Heart left ventricle (tissue), 16 donors: ENCODE measurements at places on chromosomes 2 and 18.

DNA sequence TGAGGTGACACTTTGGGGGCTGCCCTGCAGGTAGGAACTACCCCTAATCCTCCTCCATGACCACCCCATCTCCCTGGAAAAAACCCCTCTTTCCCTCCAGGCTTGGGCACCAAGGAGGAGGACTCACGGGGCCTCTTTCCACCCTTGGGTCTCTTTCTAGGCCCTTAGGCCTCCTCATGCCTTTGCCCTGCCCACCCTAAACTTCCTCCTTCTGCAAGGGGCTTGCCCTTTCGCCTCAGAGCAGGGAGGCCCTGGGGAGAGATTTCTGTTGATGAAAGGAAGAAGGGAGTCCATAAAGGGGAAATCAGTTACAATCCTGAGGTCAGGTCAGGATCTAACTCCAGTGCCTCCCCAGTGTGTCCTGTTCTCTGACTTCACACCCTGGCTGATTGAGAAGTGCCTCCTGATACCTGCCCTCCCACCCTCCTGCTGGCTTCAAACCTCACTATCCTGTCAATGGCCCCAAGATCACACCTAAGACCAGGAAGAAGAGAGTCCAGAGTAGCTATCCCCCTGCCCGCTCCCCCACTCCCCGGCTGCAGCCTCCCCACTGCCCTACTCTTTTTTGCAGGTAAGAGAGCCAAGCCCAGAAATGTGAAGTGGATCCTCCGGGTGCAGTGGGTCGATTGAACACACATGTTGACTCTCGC is 16.7 kb upstream of the TNS1 start:
- no peak for DNase-seq

- DNase-seq, result no peak
Observed at GRCh38 chr2:37555457-37555856, 116.0 kb downstream of the CDC42EP3 start.

DNA sequence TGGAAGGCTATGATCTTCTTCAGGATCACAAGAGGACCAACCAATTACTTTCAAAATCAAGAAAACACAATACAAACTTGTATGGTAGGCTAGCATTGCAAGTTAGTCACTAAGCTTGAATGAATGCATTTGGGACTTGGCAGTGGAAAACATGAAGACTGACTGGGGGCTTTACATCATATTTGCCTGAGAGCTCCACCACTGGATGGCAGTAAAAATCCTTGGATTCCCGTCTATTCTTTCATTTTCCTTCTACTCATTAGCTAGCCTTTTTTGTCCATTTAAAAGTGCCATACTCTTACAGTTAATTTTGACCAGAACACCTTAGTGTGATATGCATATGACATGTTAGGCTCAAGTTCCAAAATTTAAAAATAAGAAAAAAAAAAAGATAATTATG is 63.5 kb upstream of the RASGRP3 start:
- peak; percentile 28 for DNase-seq

GRCh38 chr2:234953116-234954031 is 1.6 kb downstream of the SH3BP4 start:
- no peak for DNase-seq

GRCh38 chr2:104867813-104868504 is 14.0 kb downstream of the POU3F3 start:
- no peak for DNase-seq

GRCh38 chr18:49094979-49095632 is 144.3 kb upstream of the SMAD7 start:
- DNase-seq, result no peak

DNA sequence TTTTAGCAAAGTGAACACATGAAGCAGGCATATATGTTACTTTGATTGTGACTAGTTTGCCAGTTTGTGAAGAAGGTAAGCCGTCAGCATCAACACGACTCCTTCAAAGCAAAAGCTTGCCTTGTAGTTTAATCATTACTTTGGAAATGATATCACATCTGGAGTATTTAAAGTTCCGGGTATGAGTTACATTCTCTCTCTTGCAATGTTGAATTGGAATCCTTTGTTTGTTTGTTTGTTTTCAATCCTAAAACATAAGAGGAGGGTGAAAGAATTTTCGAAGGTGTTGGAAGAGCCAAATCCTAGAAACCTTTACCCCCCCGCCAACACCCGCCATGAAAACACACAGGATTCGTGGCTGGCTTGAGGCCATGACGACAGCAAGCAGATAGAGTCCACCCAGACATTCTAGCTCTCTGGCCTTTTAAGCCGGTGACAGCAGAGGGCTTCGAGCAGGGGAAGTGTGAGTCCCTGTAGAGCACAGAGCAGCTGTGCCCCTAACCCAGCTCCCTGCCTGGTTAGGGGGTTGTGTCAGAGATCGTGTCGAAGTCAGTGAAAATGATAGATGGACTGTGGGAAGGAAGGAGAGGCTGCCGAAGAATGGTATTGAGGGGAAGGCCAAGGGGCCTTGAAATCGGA is 103.8 kb upstream of the SMIM21 start:
- no peak for DNase-seq

DNA sequence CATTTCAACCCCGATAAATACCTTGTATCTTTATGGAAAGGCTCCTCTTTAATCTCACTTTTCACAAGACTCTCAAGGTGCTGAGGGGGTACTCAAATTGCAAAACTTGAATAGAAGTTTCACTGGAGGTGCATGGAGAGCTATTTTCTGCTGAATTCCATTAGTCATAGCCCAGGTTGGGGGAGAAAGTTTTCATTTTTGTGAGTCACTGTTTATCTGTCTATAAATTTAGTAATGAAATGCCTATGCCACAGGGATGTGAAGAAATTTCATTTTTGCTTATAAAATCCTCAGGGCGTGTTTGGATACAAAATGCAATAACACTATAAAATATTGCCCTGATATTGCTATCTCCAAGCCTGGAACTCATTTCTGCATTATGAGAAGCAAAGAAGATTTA is 346.3 kb downstream of the LRATD1 start:
- no peak for DNase-seq

DNA sequence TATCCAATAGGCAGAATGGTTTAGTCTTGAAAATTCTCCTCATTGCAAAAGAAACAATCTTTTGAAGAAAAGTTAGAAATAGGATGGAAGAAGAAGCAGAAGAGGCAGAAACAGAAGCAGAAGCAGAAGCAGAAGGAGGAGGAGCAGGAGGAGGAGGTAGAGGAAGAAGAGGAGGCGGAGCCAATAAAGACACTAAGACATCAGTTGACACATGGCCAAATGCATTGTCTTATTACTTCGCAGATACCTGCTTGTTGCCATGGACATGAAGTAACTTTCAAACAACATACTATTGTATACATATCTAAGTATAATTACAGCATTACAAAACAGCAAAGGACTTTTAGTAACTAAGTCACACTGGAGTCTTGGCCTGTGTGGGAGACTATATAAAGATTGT is 606.3 kb downstream of the METTL4 start:
- DNase-seq, result no peak

DNA sequence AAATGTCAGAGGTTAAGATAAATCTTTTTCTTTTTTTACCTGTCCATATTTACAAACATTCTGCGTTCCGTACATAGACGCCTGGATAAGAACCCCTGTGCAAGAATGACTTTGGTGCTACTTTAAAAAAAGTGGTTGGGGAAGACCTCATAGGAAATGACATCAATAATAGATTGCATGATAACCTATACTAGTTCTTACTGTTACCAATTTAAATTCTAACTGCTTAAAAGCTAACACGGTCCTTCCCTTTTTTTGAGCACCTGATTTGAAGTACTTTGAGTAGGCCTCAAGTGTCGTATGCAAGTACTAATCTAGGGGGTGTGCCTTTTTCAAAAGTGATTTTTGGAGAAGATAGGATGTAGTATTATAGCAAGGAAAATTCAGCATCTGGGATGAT is 2.1 kb downstream of the SLC39A10 start:
- DNase-seq, result no peak

DNA sequence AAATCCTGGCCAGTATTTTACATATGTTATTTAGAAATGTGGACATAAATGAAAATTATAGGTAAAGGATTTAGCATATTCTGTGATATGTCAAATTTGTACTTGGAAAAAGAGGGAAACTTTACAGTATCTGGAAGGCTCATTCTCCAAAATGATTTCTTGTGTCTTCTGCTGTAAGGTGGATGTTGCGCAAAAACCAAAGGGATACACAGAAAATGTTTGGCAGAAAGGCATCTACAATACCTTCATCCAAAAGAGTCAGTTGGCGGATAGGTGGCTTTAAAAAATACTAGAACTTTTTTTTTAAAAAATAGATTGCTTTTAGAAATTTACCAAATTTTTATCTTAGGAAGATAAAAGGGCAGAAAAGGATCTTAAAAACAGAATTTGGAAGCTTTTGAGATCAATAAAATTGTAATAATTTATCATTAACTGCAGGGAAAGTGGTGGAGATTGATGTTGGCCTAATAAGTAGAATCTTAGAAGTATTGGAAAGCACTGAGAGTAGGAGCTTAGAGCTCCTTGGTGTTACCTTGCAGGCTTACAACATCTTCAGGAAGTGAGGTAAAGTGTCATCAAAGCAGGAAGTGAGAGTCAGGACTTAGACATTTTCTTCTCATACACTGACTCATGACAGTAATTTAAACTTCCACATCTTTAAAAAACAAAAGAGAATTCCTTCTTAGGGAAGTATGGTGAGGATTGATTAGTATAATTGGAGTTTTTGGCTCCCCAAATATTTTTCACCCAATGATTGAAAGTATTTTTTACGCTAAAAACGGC is 2.1 kb downstream of the NABP1 start:
- no peak for DNase-seq

DNA sequence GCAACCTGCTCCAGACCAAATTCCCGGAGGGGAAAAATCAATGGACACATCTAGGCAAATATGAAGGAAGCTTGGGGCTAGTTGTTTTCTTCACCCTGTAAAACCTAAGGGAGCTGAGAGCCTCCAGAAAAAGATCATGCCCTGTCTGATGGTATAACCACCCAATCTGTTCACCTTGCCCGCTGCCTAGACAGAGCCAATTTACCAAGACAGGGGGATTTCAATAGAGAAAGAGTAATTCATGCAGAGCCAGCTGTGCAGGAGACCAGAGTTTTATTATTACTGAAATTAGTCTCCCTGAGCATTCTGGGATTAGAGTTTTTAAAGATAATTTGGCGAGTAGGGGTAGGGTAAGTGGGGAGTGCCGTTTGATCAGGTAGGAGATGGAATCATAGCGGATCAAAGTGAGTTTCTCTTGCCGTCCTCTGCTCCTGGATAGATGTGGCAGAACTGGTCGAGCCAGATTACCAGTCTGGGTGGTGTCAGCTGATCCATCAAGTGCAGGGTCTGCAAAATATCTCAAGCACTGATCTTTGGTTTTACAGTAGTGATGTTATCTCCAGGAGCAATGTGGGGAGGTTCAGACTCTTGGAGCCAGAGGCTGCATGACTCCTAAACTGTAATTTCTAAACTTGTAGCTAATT is 35.1 kb upstream of the B4GALT6 start:
- DNase-seq, result no peak

- no peak for DNase-seq
Observed at GRCh38 chr2:121038031-121038430, 247.0 kb downstream of the TFCP2L1 start.

- no peak for DNase-seq
Observed at GRCh38 chr2:186098821-186099220, 360.2 kb downstream of the FSIP2 start.

DNA sequence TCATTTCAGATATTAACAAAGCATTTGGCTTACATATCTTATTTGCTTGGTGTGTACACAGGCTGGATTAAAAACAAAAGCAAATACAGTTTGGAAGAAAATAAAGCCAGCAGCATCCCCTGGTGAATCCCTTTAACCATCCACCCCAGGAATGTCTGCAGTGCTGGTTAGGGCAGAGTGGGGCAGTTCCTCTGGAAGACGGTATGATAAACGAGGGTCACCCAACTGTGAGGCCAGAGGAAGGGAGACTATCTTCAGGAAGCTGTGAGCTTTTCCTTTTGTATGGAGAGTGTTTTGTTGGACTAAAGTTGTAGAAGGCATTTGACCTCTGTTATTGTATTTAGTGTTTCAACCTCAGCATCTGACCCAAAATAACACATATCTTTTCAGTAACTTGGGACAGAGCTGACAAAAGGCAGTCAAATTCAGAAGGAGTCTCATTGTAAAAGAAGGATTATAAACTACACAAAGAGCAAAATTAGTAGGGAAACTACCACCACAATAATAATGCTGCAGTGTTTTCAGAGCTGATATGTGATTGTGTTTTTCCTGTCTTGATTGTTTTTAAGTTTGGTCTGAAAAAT is 159.1 kb downstream of the FMNL2 start:
- DNase-seq, result no peak

DNA sequence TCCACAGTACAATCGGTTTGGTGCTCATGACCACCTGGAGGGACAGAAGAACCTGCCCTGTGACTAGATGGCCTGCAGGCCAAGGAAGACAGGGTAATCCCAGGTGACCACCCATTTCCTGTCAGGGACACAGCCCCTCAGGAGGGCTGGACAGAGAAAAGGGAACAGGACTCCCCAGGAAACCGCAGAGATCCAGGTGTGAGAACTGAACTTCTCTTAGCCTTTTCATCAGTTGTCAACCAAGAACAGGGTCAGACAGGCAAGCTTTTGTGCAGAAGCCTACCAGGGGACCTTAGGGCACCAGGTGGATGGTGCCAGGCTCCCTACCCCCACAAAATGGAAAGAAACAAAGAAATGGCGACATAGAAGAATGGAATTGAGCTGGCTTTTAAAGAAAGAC is 132.3 kb downstream of the HDAC4 start:
- DNase-seq, result peak; percentile 8

DNA sequence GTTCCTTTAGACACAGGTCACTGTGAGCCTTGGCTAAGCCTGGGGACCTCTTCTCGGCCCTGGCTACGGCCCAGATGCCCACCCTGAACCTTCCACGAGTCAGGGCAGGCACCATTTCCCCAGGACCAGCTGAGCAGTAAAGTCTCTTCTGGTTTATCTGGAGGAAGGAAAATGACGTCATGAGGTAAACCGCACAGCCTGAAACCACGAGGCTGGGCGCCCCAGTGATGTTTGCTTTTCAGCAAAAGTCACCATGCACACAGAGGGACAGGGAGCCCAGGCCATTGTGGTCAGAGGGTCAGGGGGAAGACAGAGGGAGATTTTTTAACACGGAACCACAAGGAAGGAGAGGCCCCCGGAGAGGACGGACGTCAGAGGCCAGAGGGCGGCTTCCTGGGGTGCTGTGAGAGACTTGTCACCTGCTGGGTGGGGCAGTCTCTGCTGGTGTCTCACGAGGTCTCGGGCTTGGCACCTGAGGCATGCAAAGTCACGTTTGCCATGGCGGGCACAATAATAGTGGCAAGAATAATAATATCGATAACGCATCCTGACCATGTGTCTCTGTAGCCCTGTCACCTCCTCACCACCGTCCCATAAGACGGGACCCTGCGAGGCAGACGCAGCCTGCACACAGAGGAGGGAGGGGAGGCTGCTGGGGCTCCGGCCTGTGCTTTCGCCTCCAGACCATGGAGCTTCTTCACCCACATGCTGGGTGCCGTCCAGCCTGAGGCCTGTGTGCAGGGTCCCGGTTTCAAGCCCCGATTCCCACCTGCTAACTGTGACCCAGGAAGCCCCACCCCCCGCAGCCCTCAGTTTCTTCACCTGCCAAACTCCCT is 33.2 kb upstream of the FOSL2 start:
- peak; percentile 60 for DNase-seq

DNA sequence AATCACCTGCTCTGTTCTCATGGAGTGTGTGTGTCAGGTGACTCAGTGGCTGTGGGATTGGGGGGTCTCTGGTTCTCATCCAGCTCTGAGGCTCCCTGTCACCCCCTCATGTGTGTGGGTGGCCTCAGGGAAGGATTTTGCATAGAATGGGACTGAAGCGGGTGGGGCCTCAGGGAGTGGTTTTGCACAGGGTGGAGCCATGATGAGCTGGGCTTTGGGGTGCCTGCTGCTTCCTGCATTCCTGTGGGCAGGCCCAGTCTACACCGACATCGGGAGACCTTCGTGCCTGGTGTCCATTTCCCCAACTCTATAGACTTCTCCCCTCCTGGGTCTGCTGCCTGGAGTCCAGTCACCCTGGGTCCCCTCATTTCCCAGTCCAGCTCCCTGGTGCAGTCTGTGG is 59.7 kb downstream of the VAPA start:
- no peak for DNase-seq
